Frontal cortex (tissue), 4 donors: ENCODE measurements at places on chromosomes 7 and 10.

DNA sequence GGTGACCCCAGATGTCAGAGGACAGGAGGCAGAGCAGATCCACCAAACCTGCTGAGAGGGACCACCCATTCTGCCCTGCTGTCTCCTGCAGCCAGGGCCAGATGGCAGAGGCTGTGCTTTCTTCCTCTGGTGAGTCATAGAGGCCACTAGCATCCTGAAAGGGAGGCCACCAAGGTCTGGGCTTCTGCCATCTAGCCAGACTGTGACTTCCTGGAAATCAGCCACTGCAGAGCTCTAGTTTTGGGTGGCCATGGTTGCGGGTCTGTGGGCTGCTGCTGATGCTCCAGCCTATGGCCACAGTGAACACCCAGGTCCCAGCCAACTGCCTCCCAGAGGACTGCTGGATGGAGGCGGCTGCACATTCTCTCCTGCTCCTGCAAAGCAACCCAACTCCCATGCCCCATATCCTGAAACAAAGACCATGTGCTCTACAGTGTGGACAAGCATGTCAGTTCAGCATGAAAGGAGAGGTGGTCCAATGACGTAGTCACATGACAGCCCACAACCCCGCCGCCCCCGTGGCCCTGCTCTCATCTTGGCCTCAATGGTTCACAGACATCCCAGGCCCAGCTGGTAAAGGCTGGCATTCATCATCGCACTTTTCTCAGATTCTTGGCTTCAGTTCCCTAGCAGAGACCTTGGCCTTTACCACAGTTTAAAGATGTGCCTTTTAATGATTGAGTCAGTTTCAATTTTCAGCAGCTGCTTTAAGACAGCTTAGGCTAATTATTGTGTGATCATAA lies 73.9 kb upstream of the CXCL12 start:
- DNase-seq, result no peak

DNA sequence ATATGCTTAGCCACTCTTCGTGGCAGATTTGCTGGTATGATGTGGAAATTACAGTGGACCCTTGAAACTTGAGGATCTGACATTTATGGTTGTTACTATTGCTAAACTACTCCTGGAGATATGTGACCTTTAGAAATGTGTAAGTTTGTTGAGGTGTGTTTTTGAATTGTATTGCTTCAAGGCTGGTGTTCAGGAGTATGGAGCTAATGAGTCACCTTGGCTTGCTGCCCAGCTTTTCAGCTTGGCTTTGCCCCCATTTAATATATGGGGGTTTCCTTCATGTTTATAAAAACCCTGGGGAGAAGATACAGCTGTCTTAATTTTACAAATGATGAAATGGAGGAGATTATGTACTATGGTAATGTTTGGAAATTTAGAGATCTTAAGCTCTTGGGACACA lies 11.6 kb downstream of the HBP1 start:
- no peak for DNase-seq

GRCh38 chr10:86798025-86798424 lies 41.6 kb downstream of the BMPR1A start:
- no peak for DNase-seq

DNA sequence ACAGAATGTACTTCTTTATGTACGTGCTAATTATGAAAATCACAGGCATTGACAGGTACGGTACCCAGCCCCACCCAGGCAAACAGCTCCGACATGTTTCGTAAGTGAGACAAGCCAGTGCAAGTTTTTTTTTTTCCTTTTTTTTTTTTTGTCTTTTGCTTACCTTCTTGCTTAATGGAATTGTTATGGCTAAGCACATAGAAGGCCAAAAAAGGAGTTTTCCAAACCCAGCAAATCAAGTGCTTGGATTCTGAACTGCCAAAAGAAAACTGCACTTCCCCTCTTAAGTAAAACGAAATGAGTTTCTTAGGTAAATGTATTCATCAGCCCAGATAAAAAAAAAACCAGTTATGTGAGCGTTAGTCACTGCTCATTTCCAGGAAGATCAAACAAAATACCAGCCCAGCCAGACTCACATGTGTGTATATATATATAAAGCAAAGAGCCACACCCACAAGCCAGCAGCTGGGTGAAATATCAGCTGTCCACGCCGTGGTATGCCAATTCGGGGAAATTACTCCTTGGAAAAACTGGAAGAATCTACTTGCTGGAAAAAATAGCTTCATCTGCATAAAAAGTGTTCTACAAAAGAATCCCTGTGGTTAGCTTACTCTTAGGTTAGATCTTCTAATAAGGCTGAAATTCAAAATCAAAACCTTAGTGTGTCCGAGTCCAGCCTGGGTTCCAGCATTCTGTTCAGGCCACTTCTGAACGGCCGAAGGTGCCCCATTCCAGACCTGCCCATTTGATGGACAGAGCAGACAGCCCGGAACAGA lies 8.0 kb downstream of the KLF6 start:
- DNase-seq, result no peak

- no peak for DNase-seq
Observed at GRCh38 chr7:11579141-11579540, 252.9 kb downstream of the THSD7A start.

- DNase-seq, result no peak
Observed at GRCh38 chr10:112366992-112367391, 6.9 kb upstream of the ACSL5 start.

GRCh38 chr7:95126053-95126709 lies 198.2 kb downstream of the PON1 start:
- DNase-seq, result no peak

DNA sequence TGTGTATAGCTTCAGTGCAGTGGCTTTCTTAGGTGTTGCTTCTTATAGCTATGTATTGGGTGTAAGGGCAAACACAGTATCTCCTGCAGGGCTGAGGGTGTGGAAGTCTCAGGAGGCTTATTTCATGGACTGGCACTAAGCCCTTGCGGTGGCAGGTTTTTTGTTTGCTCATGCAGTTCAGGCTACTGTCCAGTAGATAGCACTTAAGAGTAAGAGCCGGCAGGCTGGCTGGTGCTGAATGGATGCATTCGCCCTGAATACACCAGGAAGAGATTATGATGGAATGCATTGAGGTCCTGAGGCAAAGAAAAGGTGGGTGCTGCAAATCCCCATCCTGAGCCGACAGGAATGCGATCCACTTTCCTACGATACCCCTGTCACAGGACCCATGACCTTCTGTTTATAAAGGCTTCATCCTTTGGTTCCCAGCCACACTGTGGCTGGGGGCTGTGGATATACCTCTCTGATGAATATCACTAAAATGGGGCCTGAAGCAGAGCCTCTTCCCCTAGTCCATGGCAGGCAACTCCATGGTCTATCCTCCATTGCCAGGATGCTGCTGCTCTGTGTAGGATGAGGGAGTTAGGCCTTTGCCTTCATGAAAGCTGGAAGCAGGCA lies 44.9 kb downstream of the ANXA8 start:
- no peak for DNase-seq

DNA sequence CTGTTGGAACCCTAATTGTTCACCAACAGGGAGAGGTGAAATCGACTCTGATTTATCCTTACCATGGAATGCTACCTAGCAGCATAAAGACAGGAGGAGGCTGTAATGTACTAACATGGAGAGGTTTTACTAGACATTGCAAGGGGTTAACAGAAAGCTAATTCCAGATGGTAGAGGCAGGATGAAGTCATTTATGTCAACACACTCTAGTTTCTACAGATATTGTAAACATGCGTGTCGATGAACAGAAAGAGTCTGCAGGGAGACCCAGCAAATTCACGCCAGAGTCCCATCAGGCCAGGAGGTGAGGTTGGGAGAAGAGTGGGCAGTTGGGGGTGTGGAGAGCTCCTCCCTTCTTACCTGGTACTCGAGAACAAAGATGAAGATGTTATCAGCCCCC lies 7.0 kb downstream of the NPC1L1 start:
- no peak for DNase-seq

- DNase-seq, result no peak
Observed at GRCh38 chr7:148747274-148747673, 48.6 kb downstream of the CUL1 start.

- no peak for DNase-seq
Observed at GRCh38 chr10:11609492-11610093, 1.9 kb downstream of the USP6NL start.

DNA sequence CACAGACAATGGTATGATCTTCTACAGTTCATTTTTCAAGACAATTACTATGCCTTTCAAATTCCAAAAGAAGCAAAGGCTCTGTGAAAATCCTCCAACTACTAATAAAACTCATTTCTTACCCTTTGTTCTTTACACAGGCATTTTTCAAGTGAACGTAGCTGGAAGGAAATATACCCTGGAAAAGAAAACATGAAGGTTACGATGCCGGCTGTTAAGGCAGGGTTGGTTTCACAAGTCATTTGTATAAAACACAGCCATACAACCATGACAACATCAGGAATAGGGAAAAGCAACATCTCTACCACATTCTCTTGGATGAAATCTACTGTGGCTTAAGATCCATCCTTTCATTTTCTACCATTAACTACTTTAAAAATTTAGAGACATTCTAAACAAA lies 207.9 kb downstream of the DOCK4 start:
- DNase-seq, result no peak

- no peak for DNase-seq
Observed at GRCh38 chr7:114715907-114716306, 206.0 kb upstream of the MDFIC start.

- DNase-seq, result peak; percentile 33
Observed at GRCh38 chr10:59177031-59177797, 771 bp downstream of the PHYHIPL start.

DNA sequence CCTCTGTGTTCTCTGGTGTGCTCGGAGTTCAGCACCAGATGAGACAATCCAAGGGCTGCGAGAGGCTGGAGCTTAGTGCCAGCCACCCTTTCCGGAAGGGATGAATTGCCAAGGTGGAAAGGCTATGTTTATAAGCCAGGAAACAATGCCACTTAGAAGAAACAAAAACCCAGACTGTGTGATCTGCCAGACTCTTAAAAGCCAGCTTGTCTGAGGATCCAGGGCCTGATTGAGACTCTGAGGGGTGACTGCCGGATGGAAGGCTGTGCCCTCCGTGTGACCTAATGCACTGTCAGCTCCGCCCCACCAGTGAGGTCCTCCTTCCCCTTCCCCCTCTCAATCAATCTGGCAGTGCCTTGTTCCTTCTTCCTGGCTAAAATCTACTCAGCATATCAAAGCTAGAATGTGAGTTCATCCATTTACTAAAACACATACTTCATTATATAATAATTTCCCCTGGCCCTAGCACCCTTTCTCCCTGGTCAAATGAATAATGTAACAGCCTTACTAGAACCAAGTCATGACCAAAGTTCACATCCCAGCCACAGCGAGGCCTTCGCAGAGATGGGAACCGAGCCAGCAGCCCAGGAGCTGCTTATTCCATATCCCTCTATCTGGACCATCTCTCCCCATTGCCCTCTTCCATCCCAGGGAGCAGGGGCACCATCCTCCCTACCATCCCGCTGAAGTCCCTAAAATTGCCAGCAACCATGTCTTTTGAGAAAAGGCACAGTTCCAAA lies 25.5 kb downstream of the FAM107B start:
- no peak for DNase-seq

DNA sequence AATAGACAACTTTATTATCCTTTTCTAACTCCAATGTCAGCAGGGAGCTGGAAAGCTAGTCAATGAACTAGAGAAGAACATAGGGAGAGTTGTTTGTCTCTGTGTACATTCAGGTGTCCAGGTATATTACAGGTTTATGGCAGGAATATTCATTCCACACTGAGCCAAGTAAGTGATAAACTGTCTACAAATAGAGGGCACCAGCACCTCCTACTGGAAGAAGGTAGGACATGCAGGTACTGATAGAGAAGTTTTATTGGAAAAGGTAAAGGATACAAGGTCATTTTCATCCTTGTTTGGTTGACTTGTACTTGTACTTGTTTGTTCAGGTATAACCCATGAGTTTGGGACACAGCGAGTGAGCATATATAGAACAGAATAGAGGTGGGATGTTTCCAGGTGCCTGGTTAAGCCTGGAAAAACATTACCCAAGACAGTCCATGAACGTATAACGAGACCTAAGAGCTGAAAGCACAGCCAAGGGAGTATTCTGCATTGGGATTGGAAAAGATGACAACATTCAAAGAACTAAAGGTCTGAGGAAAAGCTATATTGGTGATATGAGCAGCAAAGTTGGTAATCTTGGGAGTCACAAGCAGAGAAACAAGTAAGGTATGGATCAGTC lies 61.4 kb upstream of the PPP1R3C start:
- DNase-seq, result no peak

DNA sequence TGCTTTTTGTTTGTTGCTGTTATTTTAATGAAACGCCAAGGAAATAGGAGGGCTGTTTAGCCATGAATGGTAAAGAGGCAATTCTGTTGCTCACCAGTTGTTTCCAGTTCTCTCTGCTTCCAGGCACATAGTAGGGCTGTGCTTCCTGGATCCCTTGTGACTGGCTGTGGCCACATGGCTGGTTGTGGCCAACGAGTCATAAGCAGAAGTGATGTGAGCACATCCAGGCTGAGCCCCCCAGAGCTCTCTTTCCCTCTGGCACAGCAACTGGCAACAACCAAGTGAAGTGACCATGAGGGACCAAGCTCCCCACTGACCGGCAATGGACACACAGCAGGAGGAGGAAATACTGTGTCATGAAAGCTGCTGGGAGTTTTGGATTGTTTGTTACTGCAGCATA lies 10.3 kb downstream of the GRID1 start:
- DNase-seq, result no peak

DNA sequence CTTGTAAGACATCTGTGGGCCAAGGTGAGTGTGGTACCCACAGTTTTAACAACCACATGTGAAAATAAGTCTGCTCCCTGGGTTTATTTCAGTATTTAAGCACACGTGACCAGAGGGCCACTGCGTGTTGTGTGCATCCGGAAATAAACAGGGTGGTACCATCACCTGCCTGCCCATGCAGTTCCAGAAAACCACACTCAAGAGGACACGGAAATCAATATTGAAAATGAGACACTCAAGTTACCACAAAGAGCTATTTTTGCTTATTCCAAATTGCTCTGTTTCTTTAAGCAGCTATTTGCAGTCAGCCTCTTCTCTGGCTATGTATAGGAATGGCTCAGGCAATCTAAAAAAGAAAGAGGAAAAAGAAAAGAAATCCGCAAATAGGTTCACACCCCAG lies 71.8 kb upstream of the LOXL4 start:
- DNase-seq, result no peak

DNA sequence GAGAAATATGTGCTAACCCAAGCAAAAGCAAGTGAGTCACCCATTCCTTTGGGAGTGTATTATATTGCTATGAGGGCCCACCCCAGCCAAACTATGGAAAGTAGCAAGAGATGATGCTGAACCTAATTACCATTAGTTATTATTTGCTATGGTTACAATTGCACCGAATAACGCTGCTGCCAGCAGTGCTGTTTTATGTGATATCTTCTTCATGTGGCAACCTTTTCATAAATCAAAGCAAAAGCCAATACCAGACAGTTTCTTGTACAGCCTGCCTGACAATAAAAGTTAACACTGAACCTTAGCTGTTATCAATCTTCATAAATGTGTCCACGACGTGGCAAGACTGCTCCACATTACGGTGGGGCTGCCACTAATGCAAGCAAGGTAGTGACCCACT lies 241.7 kb upstream of the PLXNA4 start:
- DNase-seq, result no peak

DNA sequence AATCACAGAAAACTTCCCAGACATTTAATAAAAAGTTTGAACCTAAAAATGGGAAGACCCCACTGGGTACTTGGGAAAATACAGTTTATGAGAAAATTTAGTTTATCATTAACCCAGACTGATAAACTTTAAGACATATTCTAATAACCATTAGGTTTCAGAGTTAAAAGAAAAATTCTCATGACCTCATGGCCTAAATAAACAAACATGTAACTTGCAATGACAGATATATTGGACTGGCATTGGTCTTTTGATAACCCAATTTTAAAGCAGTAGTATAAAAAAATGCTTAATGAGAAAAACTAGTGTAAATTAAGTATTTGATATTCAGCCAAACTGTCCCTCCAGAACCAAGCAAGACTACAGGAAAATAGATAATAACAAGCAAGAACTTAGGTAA lies 67.0 kb upstream of the ZNF804B start:
- no peak for DNase-seq
